ENCODE measurements at places on chromosomes 6 and 20.

GRCh38 chr6:117136702-117137101 is 128.7 kb upstream of the VGLL2 start:
- DNase-seq = no peak

GRCh38 chr6:10886691-10887502 is at the start of gene SYCP2L:
Gene SYCP2L, plus strand, starts transcription at chr6:10887052. Its CDS starts 75 bp downstream, at chr6:10887127.
- no peak for DNase-seq

- no peak for DNase-seq
These were observed 317.6 kb downstream of the HDGFL1 start for GRCh38 chr6:22886650-22887581.

DNA sequence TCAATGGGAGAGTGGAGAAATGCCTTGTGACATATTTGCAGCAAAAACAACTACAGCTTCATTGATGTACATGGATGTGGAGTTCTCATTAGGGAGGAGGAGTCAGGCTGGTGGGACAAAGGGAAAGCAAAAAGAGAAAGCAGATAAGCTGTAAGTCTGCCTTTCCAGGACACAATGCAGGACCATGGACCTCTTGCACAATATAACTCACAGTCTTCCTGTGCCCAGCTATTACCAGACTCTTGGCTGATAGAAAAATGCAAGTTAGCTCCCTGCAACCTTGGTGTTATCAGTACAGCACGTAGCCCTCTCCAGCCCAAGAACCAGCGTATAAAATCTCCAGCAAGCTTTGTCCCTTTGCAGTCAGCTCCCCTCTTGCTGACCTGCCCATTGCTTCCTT is 232.3 kb downstream of the NFATC2 start:
- no peak for DNase-seq

DNA sequence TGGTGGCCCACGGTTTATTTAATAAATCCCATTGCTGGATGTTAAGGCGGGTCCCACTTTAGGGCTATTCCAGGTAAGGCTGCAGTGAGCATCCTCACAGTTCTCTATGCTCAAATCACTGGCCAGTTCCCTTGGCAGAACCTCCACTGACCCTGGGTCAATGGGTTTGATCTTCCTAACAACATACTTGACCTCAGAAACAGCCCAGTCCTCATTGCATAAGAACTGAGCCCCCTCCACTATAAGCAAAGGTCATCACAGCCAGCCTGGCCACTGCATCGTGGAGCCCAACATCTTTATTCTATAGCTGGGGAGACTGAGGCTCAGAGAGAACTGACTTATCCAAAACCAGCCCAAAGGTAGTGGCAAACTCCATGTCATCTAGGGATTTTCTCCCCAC is 4.3 kb upstream of the BPIFB1 start:
- DNase-seq = no peak

- no peak for DNase-seq
These were observed 84.9 kb downstream of the TIAM2 start for GRCh38 chr6:155079985-155080452.

DNA sequence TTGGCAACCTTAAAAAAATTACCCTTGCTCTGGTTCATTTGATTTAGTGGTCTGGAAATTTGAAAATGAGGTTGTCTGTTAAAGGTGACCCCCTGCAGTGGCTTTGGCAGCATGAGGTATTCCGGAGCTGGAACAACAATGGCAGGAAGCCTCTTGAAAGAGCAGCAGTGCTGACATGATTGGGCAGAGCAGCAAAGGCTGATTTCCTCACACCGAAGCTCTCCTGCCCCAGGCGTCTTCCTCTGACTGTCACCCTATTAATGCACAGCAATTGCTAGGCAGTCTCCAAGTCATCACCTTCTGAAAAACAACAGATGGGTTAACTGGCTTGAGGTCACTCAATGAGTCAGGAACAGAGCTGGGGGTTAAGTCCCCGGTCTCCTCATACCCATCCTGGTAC is 241.8 kb upstream of the MMS22L start:
- DNase-seq = no peak

DNA sequence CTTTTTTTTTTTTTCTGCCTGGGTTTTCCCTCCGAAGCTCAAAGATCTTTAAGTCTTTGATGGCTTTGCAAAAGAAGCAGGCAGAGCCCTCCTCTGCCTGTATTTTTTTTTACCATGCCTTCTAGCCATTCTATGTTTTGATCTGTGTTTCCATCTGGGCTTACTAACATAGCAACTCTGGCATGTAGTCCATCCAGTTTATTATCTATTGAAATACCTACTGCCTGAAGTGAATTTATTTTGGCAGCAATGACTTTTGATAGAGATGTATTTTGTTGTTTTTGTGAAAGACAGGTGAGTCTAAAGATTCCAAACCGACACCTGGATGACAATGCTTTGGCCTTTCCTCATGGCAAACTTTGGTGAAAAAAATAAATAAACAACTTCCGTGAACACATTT is 1157.7 kb upstream of the MAP3K7 start:
- no peak for DNase-seq

GRCh38 chr20:46683939-46684750 is 5.1 kb downstream of the TP53RK start:
- no peak for DNase-seq

DNA sequence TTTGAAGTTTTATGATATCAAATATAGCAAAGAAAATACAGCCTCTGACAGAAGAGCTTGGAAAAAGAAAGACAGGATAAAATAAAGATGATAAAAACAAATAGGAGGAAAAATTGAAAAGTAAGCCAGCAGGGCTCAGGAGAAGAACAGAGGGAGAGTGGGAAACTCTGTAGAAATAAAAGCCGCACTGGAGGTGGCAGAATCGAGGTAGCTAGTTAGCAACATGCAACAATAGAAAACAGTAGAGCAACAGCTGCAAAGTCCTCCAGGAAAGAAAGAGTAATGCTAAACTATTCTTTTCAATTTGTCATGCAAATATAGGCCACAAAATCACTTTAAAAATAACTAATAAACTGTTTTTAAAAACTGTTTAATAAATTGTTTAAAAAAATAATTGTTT is 28.8 kb downstream of the HBS1L start:
- no peak for DNase-seq

DNA sequence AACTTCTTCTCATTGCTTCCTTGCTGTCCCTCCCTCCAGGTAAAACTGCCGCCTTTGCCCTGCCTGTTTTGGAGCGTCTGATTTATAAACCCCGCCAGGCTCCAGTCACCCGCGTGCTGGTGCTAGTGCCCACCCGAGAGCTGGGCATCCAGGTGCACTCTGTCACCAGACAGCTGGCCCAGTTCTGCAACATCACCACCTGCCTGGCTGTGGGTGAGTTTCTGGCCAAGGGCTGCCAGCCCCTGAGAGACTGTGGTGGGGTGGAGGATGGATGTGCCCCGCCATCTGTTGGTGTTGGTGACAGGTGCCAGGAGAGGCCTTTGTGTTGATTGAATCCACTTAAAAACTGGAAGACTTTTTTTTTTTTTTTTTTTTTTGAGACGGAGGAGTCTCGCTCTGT is 9.5 kb downstream of the DDX27 start:
- no peak for DNase-seq

GRCh38 chr6:106823732-106824351 is 150.7 kb downstream of the CD24 start:
- DNase-seq = no peak

DNA sequence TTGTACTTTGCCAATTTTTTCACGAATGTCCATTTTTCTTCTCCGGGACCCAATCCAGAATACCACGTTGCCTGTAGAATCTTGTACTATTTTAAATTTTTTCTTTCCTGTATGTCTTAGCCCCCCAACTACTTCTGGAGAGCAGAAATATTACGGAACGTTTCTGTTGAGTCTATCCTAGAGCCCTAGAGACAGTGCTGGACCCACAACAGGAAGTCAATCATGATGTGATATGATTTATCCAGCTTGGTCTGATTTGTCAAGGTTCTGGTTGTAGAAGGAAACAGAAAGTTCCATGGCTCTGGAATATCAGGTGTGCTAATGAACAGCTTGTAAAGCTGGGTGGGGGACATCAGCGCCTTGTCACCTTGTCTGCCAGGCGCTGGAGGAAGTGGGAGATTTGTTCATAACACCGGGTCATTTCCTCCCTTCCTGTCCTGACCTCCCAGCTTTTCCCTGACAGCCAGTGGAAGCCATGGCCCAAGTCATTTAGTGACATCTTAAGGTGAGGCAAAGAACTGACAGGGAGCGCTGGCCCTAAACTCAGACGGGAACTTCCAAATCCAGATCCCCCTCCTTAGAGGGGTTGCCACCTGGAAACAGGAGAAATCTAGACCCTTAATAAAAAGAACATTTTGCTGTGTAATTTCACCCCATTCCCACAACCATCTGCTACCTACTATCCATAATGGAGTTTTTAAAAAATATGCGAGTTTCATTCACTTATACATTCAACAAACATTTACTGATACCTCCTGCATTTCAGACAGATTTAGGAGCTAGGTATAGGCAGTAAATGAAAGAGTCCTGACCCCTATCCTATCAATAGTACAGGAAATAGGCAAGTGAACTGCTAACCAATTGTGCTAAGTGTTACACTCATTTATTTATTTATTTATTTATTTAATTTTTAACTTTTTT is 130.5 kb downstream of the ZFP64 start:
- DNase-seq = no peak

- DNase-seq = no peak
These were observed 312.0 kb downstream of the ZFAND3 start for GRCh38 chr6:38131527-38131965.

- DNase-seq = no peak
These were observed 209.8 kb downstream of the SOD2 start for GRCh38 chr6:159483259-159483658.

DNA sequence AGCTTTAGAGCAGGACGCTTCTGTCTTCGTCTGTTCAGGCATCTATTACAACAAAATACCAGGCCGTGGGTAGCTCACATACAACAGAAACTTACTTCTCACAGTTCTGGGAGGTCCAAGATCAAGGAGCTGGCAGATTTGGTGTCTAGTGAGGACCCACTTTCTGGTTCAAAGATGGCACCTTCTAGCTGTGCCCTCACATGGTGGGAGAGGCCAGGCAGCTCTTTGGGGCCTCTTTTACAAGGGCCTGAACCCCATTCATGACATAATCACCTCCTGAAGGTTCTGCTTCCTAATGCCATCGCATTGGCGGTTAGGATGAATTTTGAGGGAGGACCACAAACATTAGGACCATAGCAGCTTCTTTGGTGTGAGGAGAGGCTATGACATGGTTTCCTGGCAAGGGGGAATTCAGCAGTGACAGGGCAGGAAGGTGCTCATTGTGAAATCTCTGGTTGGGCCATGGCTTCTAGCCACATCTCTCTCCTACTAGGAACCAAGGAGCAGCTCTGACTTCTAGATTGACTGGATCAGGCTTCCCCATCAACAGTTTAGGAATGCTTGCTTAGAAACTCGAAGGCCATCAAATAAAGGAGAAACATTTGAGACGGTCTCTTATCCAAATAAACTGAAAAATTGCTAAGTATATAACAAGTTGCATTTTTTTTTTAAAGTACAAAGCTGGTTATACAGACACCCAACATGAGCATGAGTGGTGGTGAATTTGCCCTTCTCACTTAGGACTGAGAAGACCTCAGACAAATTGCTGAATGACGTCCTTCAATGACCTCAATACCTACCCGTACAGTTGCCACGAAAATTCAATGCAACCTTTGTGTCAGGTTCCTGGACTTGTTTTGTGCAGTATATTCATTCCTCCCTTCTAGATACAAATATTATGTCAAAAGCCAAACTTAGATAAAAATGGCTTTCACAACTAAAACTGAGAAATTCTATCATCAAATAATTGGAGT is 140.7 kb downstream of the ZDHHC14 start:
- no peak for DNase-seq

DNA sequence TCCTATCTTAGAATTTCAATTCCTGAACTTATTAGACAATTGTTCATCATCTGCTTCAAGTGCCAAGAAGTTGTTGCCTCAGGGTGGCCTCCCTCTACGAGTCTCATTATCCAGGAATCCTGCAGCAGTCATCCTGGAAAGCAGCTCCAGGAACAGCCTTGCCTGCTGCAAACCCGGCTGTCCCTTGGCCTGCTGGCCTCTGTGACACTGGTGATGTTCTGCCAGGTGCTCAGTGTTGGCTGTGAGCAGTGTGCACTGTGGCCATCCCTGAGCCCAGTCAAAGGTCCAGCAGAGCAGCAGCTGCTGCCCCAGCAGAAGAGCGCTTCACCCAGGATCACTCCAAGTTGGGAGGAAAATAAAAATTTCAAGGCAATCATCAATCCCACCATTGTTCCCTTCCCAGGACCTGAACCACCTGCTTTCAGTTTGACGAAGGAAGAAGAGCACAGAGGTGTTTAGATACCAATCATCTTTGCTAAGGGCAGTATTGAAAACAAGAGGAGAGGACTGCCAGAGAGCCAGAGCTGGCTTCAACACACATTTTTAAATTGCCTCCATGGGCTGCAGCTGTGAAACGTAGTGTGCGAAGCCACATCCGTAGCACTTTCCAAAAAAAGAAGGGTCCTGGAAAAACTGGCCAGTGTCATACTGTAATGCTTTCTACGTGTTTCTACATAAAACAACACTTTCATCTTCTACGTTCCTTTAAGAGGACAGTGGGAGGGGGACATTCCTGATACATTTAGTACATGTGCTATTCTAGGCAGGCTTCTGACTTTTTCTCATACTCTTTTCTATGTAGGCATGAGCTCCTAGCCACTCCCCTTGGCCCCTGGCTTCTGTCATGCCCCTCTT is 7.2 kb upstream of the FAM50B start:
- no peak for DNase-seq

DNA sequence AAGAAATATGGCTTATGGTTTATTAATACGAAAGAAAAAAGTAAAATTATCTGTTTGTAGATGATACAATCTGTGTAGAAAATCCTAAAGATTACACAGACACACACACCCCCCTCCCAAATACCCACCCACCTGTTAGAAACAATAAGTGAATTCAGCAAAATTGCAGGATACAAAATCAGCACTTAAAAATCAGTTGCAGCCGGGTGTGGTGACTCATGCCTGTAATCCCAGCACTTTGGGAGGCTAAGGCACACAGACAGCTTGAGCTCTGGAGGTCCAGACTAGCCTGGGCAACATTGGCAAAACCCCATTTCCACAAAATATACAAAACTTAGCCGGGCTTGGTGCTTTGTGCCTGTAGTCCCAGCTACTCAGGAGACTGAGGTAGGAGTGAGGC is 42.3 kb downstream of the NINL start:
- no peak for DNase-seq

DNA sequence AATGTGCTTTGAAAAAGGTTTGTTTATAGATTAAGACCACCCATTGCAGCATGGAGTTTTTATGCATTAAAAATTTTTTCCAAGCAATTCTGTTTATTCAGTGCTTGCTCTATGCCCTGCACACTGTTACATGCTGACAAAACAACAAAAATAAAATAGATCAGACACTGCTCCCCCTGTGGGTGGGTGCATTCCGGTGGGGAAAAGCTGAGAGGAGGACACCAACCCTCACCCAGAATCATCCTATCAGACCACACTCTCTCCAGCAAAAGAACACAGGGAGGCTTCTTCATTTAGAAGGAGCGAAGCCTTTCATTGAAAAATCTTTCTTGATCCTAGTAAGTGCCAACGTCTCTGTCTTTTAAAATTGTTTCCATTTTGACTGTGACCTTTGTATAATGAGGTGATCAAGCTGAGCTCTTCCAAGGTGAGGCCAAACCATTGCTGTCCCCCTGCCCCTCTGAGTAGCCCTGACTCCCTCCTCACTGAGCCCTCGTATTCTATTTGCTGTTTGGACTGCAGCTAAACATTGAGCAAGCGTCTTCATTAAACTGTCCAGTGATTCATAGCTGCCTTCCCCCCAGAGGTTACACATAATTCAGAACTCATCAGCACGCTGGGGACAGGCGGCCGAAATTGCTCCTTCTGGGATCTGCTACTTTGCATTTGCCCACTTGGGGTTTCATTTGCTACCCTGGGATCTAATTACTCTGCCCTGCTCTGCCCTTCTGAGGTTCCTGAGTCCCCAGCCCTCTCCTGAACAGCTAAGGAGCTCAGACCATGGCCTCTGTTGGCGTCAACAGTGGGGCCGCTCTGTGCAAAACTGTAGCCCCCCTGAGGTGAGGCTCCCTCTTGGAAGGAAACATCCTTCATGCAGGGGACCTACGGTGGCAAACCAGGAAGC is 102.4 kb downstream of the F13A1 start:
- DNase-seq = no peak

All from CD8-positive, alpha-beta memory T cell (primary cell).